ENCODE measurements at places on chromosomes 1 and 21.

DNA sequence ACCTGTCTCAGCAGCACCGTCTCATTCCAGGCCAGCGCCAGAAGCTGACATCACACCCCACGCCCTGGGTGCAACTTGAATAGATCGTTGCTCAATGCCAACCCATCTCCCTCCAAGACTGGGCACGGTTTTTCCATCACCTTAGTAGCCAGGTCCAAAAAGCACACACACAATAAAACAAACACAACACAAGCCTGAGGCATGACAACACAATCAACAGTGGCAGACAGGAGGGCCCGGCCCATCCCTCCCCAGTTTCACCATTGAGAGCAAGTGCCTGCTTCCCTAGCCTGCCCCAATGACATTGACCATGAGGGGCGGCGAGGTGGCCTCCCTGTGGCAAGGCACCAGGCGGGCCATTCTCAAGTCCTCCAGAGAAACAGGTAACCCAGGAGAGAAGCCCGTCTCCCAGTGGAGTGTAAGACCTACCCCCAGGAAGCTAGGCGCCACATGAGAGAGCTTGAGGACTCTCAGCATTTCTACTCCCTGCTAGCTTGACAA lies 2.7 kb downstream of the IFFO2 start:
- no peak for DNase-seq

DNA sequence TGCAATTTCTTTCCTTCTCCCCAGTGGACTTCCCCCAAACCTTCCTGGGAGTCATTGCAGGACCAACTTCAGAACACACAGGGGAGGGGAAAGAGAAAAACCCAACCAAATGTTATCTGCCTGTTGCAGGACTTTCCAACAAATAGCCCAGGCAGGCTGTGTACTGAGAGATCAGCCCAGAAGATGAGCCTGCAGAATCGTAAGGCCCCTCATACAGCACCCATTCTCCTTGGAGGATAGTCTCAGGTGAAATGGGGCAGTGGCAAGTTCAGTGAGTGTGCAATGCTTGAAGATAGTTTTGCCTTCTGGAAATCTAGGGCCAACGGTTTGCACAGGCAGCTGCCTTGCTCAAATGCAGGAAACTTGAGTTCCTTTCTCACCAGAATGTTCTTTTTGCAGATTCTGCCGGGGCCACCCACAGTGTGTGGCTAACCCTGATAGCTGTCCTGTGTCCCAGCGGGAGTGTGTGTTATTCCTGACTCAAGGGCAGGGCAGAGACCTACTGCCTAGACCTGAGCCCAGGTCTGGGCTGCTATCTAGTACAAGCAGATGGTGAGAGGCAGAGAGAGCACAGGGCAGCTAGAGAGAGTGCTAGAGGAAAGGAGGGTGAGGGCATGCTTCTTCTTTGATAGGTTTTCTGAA lies 48.8 kb downstream of the GADD45A start:
- no peak for DNase-seq

GRCh38 chr1:43872280-43872679 lies 61.3 kb upstream of the ARTN start:
- DNase-seq: no peak

DNA sequence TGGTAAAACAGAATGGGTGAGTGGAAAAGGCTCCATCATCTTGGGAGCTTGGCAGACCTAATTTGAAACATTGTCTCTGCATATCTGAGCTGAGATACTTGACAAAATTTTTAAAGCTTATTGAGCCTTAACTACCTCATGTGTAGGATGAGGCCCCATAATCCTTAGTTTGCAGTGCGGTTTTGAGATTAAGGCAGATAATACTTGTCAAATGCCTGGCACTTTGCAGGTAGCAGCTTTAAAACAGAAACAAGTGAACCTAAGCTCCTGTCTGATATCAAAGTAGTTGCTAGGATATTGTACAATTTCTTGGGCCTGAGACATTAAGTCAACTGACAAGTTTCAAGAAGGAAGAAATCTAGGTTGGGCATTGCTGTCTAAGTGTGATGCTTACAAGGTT lies 65.3 kb downstream of the TBX19 start:
- DNase-seq: no peak

GRCh38 chr1:225453797-225454648 lies 26.2 kb upstream of the LBR start:
- no peak for DNase-seq

DNA sequence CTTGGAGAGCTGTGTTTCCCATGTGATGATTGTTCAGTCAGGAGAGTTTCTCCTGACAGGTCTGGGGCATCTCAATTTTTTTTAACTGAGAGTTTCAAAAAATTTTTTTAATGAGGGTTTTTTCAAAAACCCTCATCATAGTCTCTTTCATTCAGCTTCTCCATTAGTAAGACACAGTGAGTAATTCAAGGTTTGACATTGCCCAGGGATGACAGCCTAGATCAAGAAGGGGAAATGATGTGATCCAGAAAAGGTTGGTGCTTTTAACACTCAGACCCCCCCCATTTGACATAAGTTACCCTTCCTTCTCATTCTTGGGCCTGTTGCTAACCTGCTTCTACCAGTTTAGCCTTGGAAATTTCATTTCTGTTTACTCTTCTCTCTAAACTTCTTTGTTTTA lies 189.4 kb upstream of the HOOK1 start:
- no peak for DNase-seq

GRCh38 chr1:226211181-226211821 lies 12.2 kb upstream of the MIXL1 start:
- DNase-seq: no peak

DNA sequence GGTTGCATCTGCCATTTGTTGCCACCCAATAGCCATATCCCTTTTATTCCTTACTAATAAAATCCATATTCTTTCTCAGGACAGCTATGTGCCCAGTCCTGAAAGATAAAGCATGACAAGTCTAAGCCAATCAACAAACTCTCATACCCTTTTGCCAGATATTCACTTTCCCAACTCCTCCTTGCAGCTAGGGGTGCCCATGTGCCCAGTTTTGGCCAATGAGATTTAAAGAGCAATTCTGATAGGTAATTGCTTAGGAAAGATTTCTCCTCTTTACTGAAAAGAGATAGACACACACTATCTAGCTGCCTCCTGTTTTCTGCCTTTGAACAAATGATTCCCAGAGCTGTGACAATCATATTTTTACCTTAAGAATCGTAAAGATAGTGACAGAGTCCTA lies 55.1 kb upstream of the LRRC8D start:
- DNase-seq: no peak

- no peak for DNase-seq
Measured at GRCh38 chr21:29174607-29175013, 44.2 kb downstream of the MAP3K7CL start.

- no peak for DNase-seq
Measured at GRCh38 chr1:219020386-219020785, 153.3 kb upstream of the LYPLAL1 start.

- DNase-seq: no peak
Measured at GRCh38 chr1:66575739-66576138, 41.8 kb downstream of the SGIP1 start.

GRCh38 chr1:229121845-229122436 lies 149.0 kb upstream of the RAB4A start:
- DNase-seq: no peak

DNA sequence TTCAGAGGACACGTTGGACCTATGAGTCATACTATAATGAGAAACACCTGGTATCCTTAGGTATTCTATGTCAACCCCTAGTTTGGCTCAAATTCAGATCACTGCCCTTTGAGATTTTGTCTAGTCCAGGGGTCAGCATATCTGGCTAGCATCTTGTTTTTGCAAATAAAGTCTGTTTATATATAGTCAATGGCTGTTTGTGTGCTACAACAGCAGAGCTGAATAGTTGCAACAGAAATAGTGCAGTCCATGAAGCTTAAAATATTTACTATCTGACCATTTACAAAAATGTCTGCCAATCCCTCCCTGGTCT lies 48.5 kb upstream of the EDEM3 start:
- no peak for DNase-seq

DNA sequence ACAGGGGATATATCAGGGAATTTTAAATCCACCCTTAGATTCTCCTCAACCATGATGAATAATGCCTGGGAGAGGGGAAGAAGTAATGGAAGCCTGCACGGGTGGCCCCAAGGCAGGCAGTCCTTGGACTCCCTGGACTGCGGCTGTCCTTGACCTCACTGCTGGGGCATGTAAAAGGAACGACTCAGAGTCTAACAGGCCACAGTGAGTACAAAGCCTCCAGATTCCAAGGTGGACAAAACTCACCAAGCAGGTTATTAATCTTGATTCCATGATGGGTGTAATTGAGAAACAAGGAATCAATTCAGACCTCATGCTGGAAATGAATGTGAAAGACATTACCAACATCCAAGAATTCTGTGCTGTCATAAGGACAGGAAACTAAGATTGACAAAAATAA lies 13.0 kb upstream of the ARHGAP29 start:
- DNase-seq: no peak

DNA sequence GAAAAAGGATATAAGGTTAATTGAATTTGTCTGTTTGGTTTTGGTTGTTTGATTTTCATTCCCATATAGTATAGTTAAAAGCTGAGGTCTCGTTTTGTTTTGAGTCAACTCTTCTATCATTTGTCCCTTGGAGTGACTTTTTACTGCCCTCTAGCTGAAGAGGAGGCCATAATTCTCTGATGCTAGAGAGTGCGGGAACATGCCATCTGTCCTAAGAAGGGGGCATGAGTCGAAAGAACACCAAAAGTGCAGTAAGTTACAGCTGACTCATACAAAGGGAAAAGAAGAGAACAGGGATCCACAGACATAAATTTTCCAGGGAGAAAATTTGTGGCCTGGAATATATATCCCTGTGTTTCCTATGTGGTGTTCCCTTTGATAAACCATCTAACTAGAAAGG lies 4.1 kb downstream of the KRTAP21-3 start:
- no peak for DNase-seq

GRCh38 chr1:68617942-68618341 lies 121.1 kb upstream of the DEPDC1 start:
- no peak for DNase-seq

GRCh38 chr1:176854758-176855745 lies 309.5 kb downstream of the ASTN1 start:
- no peak for DNase-seq

DNA sequence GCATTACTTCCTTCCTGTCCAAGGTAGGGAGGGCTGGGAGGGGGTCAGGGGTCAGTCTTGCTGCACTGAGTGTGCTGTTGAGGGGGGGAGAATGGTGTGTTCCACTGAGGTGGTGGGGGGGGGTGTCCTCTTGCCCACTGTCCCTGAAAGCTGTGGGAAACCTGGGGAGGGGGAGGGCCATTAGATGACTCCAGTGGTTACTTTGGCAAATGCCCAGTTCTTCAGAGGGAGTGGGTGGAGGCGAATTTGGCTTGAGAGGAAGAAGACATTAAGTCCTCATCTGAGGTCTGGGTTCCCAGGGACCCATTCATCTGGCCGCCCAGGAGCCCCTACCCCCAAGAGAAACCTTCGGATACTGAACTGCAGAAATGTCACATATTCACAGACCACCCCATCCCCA lies 36.2 kb downstream of the MEF2D start:
- DNase-seq: no peak

DNA sequence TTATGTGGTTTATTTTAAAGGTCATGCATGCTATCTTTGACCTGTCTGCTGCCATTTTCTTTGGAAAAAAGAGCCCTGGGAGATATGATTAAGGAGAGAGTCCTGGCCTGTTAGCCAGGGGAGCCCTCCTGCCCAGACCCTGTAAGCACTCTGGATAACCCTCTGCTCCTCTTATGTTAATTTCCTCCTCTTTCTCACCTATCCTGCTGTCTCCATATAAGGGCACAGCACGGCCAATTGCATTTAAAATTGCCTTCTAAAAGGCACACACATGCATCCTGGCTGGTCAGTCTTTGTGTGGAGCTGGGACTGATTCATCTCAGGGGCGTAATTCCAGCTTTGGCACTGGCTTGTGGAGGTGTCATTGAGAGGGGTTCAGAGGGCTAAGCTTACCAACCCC lies 158.9 kb downstream of the ST6GALNAC5 start:
- no peak for DNase-seq

DNA sequence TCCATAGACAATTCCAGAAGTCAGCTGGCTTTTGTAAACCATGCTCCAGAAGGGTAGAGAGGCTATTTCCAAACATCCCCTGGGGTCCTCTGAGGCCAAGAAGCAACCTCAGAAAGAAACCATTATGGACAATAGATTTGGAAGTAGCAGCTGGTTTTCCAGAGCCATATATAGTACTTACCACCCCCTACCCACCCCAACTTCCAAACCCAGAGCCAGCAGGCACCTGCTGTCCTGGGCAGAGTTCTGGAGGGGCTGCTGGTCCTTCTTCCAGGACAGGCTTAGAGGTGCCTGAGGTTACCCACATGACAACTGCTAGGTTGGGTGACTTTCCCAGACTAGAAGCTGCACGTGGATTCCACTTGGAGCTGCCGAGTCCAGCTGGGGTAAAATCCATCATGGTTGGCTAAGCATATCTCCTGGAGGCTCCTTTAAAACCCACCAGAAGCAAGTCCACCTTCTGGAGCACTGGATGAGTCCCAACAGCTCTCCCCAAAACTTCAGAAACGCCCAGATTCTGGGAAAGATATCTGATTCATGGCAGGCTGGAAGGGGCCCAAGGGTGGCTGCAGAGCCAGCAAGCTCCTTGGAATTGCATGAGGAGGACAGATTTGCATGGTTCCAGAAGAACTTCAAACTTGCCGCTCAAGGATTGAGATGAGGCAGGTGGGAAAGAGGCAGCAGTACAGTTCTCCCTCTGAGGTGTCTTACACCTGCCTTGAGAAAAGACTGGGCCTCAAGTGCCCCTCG lies 5.8 kb downstream of the MYCL start:
- DNase-seq: no peak

DNA sequence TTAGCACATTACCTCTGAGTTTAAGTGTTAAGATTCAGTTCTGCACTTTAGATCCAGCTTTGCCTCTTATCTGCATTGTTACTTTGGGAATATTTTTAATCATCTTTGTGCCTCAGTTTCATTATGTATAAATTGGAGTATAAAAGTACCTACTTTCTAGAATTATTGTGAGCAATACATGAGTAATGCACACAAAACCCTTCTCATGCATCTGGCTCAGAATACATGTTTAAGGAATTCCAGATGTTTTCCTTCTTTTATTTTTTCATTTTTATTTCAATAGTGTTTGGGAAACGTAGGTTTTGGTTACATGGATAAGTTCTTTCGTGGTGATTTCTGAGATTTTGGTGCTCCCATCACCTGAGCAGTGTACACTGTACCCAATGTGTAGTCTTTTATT lies 14.2 kb downstream of the C8A start:
- DNase-seq: no peak

DNA sequence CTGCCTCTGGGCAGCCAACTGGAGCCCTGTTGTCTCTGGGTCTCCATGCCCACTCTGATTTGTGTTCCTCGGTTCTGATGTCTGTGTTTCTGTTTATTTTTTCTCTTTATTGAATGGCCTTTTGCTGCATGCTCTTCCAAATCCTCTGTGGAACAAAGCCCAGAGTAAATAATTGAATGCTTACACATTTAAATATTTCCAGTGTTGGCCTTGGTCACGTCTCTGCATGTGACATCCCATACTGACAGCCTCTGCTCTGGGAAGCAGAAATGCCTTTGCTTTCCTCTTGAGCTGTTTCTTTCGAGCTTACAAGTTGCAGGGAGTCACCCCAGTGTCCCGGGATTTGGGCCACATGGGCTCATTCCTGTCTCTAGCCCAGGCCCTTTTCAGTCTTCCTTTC lies 267.9 kb downstream of the PTPRU start:
- no peak for DNase-seq

- DNase-seq: no peak
Measured at GRCh38 chr1:109118089-109118488, 4.2 kb downstream of the ELAPOR1 start.

Measured in stimulated activated CD8-positive, alpha-beta memory T cell treated with anti-CD3 and anti-CD28 coated beads, Interleukin-4, amount 100 ng/mL, for 1 hour (primary cell).